Cortex of kidney (tissue), 1 donor: ENCODE measurements at places on chromosomes 16 and 17.

DNA sequence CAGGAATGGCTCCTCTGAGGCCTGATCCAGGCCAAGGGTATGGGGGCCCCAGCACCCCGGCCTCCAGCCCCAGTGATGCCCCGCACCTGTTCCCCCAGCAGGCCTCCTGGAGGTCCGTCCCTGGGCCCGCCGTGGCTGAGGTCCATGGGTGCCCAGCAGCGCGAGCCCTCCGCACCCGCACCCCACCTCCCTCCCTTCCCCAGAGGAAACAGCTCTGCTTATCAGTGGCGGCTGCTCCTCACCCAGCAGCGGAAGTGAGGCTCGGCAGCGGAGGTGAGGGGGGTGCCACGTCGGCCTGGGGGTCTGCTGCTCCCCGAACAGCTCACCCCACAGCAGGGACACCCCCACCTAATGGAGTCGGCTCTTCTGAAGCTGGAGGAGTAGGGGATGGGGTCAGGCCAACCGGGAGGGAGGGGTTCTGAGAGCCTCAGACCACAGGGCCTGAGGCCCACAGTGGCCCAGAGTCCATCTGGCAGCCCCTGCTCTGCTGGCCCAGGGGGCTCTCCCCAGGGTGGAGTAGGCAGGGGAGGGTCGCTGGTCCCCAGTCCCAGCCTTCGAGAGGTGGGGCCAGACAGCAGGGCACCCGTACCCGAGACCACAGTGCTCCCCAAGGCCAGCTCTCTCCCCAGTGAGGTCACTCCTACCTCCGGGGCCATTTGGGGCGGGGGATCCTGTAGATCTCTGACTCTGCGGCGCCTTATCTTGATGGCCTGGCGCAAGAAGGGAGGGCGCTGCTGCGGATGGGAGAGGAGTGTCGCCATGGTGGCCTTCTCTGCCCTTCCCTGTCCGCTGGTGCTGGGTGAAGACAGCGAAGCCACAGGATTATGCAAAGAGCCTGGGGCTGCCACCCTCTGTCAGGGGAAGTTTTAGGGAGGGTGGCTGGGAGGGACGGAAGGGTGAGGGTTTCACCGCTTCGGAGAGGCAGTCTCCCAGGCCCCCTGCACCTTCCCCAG, at the start of gene UNC13D:
TSS of gene UNC13D (minus strand) at position 828 of the 953 bp plus-strand sequence. CDS start at position 761, 67 bp downstream.
- DNase-seq, result no peak

- DNase-seq, result no peak
Measured at GRCh38 chr17:79842136-79842655, 3.0 kb upstream of the CBX4 start.

DNA sequence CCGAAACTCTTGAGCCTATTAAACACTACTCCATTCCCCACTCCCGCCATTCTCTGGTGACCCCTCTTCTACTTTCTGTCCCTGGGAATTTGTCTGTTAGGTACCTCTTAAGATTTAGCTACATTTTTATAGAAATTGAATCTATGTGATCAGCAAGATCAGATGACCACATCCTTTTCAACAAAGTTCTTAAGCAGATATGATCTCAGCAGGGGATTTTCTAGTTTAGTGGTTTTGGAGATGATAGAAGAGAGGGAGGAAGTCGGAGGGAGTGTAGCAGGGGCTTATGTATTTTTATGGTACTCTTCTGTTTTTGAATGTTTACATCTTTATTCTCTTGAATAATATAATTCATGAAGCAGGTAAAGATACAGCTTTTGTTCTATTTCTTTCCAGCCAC, 40.8 kb downstream of the RPA1 start:
- no peak for DNase-seq

GRCh38 chr16:22623351-22623781, 112.7 kb downstream of the NPIPB5 start:
- no peak for DNase-seq

- no peak for DNase-seq
Measured at GRCh38 chr16:89445166-89445565, 45.2 kb downstream of the ANKRD11 start.
